ENCODE measurements at places on chromosomes 7 and 10.

- no peak for DNase-seq
These were observed 27.1 kb downstream of the ZCCHC24 start for GRCh38 chr10:79418274-79418673.

GRCh38 chr7:143362131-143363015, at the start of gene FAM131B:
Gene FAM131B (minus strand): TSS chr7:143362713. CDS start chr7:143362603, 110 bp downstream.
- no peak for DNase-seq

- no peak for DNase-seq
These were observed 52.7 kb downstream of the GRB10 start for GRCh38 chr7:50729962-50730361.

DNA sequence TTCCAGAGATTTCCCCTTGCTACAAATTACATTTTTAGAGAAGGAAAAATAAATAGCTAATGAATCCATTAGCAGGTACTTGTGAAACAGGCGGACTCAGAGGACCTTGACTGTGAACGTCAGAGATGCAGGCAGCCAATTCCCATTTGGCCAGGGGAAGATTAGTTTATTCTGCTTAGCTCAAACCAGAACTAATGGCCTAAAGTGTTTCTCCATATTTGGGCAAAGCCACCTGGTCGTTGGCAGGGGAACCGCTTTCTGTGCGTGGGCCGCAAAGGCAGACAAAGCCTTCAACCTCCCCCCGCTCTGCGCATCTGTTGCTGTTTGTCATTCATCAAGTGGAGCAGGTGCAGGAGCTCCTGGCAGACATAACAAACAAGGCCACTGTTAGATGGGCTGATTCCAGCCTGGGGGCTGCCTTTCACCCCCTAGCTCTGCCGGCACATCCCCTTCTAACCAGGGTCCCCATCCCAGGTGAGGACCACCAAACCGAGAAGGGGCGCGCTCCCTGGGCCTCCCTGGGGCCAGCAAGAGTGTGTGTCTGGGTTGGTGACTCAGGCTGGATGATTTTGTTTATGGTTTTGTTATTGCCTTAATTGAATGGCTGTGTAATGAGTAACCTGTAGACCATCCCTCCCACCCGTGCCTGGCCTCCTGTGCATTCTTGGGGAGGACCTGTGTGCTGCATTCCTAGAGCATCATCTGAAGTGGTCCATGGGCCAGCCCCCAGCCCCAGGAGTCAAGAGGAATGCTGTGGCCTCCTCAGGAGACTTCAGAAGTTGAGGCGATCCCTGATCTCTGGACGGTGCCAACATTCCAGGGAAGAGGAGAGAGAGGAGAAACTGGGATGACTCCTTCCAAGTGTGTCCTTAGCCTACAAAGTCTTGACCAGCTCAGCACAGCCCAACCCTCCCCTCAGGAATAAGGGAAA, 14.5 kb upstream of the CPA1 start:
- DNase-seq: no peak

GRCh38 chr10:13953371-13953770, 366.6 kb downstream of the PRPF18 start:
- no peak for DNase-seq

DNA sequence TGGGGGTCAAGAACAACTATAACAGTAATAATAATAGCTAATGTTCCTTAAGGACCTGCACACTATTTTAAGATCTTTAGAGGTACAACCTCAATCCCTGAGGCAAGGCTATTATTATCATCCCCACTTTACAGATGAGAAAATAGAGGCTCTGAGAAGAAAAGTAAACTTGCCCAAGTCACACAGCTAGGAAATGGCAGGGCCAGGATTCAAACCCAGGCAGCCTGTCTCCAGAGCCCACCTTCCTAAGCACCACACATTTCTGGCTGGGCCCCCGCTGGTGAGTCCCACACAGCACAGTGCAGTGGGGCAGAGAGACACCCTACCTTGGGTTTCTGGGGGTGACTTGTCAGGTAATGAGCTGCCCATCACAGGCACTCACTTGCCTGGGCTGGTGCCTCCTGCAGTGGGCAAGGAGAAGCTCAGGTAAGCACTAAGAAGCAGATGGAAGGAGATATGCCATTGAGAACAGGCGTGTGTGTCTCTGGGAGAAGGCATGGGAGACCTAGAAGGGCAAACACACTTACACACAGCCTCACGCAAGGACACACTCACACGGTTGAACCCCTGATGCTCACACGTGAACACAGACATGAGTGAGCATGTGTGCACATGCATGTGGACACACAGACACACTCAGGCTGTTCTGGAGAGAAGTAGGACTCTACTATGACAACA, 104.4 kb upstream of the ZMIZ1 start:
- DNase-seq: no peak

DNA sequence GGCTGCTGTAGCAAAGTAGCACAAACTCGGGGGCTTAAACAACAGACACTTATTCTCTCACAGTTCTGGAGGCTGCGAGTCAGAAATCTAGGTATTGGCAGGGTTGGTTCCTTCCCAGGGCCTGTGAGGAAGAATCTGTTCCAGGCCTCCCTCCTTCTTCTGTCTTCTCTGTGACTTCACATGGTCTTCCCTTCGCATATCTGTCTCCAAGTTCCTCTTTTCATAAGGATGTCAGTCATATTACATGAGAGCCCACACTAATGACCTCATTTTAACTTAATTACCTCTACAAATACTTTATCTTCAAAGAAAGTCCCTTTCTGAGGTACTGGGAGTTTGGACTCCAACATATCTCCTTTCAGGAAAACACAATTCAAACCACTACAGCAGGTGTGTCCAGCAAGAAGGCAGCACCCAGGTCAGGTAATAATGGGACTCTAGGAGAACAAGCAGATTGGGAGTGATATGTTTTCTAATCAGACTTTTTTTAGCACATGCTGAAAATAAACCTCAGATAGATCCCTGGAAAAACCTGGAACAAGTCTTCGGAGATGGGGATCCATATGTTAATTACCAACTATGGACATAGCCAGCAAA, 11.7 kb downstream of the CREB5 start:
- DNase-seq: no peak

- no peak for DNase-seq
These were observed 148.3 kb upstream of the PHYHIPL start for GRCh38 chr10:59027975-59028655.

GRCh38 chr10:76946270-76946669, 691.3 kb downstream of the KCNMA1 start:
- no peak for DNase-seq
